ENCODE measurements at places on chromosomes 13 and 19.

GRCh38 chr13:109707044-109707741 is 79.2 kb downstream of the IRS2 start:
- no peak for DNase-seq

DNA sequence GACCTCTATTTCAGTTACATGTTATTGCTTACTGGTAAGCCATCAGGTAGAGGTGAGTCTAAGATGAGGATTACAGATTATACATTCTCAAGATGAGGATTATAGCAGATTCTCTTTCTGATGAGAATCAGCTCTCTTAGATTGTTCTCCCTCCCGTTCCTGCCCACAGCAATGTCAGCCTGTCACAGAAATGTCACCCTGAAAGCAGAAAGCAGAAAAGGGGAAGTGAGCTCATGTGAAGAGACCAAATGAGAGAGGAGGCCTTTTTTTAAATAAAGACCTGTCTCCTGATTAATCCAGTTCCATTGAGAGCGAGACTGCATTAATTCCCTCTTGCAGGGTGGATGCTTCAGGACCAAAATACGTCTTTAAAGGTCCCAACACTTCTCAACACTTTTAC is 445.6 kb downstream of the KCTD12 start:
- DNase-seq, result no peak

DNA sequence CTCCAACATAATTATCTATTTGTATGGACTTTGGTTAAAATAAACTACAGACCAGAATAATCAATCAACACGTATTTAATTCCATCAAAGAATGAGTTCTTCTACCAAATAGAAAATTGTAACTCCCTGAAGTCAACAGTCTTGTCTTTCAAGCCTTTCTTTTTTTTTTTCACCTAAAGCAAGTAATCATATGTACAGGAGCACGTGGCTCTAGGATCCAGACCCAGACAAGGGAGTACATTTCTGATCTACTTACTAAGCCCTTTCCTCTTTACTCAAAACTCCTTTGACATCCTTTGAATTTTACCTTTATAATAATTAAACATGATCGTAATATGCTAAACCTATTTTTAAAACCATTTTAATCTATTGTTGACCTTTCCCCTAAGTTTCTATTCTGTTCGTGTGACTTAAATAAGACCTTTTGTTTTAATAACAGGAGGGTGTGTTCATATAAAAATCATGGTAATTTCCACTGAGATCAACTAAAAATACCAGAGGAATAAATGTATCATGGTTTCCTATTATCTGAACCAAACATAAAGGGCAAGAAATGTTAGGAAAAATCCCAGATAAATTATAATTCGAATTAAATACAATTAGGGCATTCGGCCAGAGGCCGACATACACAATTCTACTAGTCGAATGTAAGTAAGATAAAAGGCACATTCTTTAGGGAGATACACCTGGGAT is 1.7 kb downstream of the SLC7A1 start:
- DNase-seq, result no peak

GRCh38 chr19:41795031-41795461 is 1.3 kb upstream of the CEACAM3 start:
- DNase-seq, result no peak

DNA sequence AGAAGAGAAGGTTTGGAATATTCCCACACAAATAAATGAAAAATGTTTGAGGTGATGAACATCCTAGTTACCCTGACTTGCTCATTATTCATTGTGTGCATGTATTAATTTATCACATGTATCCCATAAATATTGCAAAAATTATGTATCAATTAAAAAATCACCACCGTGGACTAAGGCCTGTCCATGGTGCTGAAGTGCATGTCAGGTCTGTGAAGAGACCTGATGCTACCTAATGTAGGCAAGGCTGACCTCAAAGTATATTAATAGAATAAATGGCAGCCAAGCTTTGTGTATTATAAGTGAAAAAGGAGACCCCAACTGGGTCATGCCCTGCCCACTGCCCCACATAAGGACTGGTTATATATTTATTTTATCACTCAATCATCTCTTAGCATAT is 34.4 kb upstream of the ZNF835 start:
- DNase-seq, result no peak

- DNase-seq, result no peak
Measured at GRCh38 chr13:98462946-98463345, 114.0 kb downstream of the STK24 start.

- DNase-seq, result no peak
Measured at GRCh38 chr13:109698779-109699178, 87.6 kb downstream of the IRS2 start.

GRCh38 chr19:14475251-14476073 is at the start of gene PTGER1:
TSS of gene PTGER1 (minus strand) at chr19:14475354. CDS start at chr19:14474320, 1,034 bp downstream.
- no peak for DNase-seq

GRCh38 chr19:2363419-2363818 is 3.4 kb downstream of the TMPRSS9 start:
- DNase-seq, result no peak

- DNase-seq, result no peak
Measured at GRCh38 chr19:582497-583197, 7.0 kb upstream of the HCN2 start.

- no peak for DNase-seq
Measured at GRCh38 chr13:94419304-94419924, 60.1 kb downstream of the DCT start.

DNA sequence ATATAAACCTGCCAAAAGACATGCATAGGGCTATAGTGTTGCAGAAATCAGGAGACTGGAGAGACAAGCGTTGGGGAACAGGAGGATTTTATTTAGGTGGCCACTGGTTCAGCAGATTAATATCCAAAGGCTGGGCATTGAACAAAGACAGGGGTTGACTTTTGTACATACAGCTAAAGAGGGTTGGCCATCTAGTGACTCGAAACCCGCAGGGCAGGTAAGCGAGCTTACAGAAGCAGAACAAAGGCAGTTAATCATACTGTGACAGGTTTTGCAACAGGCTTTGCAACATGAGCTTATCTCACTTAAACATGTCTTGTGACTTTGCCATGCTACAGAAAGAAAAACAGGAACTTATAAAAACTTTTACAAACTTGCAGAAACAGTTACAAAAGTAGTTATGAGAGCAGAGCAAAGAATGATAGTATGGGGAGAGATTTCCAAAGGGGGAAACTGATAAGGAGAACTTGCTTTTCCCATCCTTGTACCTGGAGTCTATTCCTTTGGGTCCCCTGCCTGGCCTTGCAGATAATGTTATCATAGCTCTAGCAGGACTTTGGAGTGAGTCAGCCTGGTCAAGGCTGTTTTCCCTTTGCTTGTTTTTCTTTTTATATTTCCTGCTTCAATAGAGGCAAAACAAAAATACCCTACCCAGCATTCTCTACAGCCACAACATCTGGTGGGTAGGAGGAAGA is 234.2 kb downstream of the PCDH17 start:
- DNase-seq, result no peak

GRCh38 chr13:105543742-105544141 is 991.7 kb downstream of the EFNB2 start:
- no peak for DNase-seq

- DNase-seq, result no peak
Measured at GRCh38 chr13:31739226-31739625, at the start of gene RXFP2. TSS of gene RXFP2 (plus strand) at chr13:31739526. CDS start at chr13:31739613, 87 bp downstream.

DNA sequence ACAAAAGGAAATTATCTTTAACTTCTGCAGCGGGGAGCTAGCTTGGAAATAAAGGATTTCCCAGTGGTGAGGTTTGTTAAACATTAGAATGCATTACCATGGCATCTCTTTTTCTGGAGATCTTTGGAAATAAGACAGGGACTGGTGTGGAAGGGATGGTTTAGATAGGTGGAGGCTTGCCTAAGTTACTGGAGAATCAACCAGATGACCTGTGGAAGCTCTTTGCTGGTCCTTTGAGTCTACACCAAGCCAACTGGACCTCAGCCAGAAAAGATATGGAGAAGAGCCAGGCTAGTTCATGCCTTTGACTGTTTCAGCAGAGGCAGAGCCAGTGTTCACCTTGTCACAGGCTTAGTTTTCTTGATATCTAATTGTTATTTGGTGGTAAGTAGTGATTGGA is 134.7 kb downstream of the KCNRG start:
- DNase-seq, result no peak

GRCh38 chr19:19460258-19460731 is 54.8 kb downstream of the GATAD2A start:
- DNase-seq, result no peak

DNA sequence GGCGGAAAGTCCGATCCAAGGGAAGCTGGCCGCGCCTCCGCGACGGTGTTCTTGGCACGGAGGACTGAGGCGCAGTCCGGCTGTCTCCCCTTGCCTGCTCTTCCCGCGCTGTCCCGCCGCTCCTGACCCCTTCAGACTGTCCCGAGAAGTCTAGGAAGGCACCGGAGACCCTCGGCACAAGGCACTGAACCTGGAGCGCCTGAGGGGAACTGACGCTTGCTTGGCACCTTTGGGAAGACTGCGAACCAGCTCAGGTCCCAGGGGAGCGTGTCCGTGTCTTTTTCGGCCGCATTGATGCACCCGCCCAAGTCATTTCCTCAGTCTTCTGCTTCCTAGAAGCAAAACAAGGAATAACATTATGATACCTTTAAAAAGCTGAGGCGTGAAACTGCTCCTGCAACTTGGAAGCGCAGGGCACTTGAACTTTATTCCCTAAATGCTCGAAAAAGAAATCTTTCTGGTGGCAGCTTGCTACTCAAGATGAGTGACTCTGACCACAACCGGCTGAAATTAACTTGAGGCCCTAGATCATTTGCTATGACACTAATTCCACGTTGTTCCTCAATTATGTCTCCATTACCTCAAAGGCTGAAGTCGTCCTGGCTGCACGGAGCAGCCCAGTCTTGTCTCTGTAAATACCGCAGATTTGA is 735 bp upstream of the FLT1 start:
- DNase-seq, result no peak

- no peak for DNase-seq
Measured at GRCh38 chr13:44648392-44649103, 72.4 kb upstream of the TSC22D1 start.

DNA sequence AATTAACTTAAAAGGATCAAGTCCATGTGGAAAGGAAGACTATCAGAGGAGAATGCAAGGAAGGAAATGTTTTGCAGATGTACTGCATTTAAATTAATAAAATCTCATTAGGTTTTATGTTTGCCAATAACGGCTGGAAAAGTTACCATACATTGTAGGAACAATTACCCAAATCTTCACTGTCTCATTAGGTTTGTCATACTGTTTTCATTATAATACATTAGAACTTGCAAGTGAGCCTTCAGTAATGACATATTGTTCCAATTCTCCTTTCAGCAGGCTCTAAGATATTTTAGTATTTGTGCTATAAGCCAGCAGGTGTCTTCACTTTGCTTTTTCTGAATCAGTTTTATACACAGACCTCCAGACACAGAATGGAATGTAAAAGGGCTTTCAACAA is 661.6 kb upstream of the KLHL1 start:
- no peak for DNase-seq

Measured in stimulated activated CD8-positive, alpha-beta memory T cell treated with anti-CD3 and anti-CD28 coated beads, Interleukin-15, amount 100 ng/mL, for 24 hours (primary cell).